GM12892 (cell line): ENCODE measurements at places on chromosomes 4 and X.

- DNase-seq = no peak
Observed at GRCh38 chrX:64195862-64196261, 9.6 kb downstream of the AMER1 start.

DNA sequence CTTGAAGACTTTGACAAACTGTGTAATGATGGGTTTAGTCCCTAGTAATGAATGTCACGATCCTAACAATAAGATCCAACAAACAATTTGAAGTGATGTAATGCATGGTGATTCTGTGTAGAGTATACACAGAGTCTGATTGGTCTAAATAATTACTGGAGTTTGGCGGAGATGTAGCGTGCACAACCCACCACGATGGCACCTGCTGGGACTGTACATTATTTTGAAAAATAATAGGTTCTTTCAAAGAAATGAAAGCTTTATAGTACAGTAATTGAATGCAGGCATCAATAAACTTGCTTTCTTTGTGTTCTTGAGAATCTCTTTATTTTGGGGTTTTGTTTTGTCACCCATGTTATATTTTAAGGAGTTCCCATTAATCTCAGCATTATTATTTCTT is 902.2 kb upstream of the PCDH7 start:
- DNase-seq = no peak

DNA sequence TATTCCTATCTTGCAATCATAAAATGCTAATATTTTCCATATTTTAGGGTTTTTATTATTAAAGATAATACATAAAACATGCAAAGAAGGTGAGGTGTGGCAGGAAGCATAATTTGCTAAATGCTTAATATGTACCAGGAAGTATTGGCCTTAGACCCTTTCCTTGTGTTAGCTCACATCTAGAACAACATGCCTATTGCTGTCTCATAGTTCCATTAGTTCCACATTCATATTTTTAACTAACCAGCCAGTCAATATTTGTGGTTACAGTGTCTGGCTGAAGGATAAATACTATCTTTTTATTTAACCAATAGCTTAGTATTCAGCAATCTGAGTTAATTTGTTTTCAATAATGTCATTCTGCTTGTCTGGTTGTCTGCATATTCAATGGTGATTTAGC is 432.6 kb downstream of the INPP4B start:
- no peak for DNase-seq

DNA sequence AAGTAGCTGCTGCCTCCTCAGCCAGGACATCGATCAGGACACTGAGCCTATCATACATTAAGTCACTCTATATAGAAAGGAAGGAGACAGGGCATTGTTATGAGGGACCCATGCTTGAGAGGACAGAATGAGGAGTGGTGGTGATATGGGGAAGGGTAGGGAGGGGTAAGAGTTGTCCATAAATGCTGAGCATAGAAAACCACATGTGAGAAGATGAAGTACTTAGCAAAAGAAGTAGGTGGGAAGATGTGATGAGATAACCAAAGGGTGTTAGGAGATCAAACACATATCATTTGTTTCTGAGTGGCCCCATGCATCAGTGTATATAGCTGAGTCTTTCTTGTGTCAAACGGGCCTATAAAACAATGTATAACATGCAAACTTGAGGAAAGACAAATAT is 84.1 kb downstream of the DGKK start:
- no peak for DNase-seq

- DNase-seq = no peak
Observed at GRCh38 chr4:80206111-80206510, 8.8 kb downstream of the PRDM8 start.

DNA sequence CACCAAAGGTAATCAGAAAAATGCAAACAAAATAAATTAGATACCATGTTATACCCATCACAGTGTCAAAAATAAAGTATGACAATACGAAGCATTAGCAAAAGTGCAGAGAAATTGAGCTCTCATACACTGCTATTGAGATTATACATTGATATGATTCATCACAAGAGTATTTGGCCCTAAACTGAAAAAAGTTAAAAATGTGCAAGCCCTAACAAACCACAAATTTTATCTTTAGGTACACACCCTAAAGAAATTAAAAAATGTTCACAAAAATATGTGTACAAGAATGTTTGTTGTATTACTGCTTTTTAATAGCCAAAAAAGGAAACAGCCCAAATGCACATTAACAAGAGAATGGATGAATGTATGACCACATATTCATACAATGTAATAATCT is 137.9 kb upstream of the MAGEA10 start:
- no peak for DNase-seq

DNA sequence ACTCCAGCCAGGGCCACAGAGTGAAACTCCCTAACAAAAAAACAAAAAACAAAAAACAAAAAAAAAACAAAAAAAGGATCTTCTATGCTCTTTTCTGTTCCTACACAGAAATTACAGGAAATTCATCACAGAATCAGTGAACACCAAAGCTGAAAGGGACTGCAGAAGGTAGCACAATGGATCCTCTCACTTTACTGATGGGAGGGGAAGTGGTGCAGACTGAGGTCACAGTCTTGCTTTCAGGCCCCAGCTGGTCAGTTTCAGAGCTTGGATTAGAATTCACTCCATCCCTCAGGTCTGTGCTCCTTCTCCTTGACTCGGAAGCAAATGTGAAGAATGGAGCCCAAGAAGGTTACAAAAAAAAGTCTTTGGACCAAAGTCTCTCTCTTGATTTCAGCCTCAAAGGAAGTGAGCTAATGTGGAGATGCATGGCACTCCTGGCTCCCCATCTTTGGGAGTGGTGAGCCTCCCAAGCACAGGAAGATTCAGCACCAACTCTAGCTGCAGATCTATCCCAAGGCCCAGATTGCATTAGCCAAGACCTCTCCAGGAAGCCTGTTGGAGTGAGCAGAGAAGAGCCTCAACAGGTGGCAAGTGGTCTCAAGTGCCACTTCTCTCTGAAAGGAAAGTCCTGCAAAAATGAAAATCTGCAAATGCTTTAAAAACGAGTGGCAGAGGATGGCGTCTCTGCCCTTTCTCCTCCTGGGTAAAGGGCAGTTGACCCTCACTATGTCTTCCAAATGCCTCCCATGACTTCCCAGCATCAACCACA is 176.0 kb downstream of the MAML3 start:
- no peak for DNase-seq

DNA sequence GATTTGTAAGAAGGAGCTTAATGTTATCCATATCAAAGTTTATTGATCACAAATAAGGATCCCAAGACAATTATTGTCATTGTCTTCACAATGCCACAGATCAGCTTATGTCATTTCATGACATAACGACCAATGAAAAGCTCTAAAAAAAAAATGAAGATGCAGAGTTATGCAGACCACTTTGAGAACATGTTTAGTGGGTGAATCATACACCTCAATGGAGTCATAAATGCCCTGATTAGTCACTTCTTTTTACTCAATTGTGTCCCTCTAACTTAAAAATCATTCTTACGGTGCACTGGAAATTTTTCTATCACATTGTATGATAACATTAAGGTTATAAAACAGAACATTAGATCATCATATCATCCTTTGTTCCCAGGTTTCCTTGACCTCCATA is 87.6 kb upstream of the GABRG1 start:
- DNase-seq = no peak

GRCh38 chrX:19760841-19761512 is 126.4 kb downstream of the SH3KBP1 start:
- no peak for DNase-seq

GRCh38 chr4:45186249-45186648 is 459.9 kb upstream of the GNPDA2 start:
- no peak for DNase-seq

DNA sequence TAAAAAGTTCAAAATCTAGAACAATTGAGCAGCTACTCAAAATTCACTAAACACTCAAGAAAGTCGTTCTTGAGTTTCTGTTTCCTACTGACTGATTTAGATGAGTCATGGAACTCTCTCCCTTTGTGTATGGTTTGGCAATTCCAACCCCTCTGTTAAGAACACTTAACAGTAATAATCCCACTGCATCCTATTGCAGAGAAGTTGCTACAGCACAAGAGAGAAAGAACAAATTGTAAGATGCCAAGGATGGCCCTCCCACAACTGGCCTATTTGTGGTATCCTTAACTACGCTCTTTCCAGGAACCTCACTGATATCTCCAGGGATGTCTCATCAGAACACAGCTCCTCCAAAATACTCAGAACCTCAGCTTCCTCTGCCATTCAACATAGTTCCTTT is 701.8 kb upstream of the TENM3 start:
- DNase-seq = no peak
